ENCODE measurements at places on chromosomes 4 and X.

DNA sequence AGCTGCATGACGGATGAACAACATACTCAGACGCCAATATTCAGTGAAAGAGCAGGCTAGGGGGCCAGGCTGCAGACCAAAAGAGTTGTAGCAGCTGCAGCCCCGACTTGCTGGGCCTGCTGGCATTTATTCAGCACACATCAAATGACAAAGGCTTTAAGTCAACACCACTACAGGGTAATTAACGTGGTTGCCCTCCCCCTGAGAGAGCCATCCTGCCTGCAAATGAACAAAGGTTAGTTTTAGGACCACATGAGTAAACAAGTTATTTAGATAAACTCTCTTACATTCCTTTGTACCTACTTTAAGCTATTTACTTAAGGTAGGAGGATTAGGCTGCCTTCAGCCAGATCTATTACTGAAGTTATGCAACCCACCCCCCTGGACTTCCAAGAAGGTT lies 1329.1 kb downstream of the PCDH18 start:
- no peak for DNase-seq

DNA sequence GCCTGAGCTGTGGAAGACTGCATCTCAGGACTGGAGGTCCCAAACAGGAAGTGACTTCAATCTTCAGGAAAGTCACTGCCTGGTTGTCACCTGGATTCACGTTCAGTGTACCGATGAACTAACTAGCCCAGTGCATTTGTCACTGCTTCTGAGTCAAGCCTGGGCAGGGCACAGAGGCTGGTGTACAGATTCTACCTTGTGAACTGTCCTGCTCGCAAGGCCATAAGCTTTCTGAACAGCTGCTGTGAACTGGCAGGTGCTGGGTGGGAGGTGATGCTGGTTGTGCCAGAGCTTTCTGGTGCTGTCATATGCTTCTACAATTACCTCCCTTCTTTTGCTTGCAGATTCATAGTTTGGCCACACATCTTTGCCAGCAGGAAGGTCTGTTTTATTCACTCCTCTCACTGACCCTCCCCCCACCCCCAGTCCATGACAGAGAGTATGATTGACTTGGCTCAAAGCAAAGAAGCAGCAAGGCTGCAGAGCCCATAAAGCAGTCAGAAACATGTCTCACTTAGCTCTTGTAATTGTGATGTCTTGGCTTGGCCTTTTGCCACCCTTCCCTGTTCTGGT lies 40.5 kb downstream of the ZCCHC12 start:
- no peak for DNase-seq

DNA sequence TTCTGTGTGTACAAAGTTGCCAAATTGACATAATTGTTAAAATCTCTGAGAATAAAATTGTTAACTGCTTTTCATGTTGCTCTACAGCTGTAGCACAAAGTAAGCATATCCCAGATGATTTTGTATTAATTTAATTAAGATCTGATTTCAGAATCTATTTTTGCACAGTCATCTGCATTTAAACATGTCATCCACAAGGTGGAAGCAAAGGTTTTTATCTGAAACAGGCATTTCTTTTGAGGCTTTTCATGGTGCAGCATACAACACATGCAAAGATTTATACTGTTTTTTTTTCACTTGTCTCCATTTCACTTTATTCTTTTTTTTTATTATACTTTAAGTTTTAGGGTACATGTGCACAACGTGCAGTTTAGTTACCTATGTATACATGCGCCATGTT lies 51.2 kb downstream of the GC start:
- no peak for DNase-seq

- no peak for DNase-seq
Measured at GRCh38 chrX:96147681-96148080, 537.0 kb upstream of the DIAPH2 start.

DNA sequence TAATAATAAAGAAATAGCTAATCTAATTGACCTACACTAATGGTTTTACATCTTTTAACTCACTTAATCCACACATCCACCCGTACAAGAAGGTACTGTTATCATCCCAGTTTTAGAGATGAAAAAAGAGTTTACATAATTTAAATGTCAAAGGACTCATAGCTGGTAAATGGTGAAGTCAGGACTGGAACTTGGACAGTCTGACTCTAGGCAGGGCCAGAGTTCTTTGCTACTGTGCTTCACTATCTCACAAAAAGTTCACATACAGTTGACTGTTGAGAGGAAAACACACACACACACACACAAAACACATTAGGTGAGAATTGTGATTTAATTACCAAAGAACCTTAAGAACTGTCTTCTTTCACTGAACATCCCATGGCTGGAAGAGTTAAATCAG lies 71.2 kb upstream of the PRSS48 start:
- DNase-seq, result no peak

GRCh38 chrX:149527705-149528104 lies 13.1 kb upstream of the EOLA1 start:
- DNase-seq, result peak; percentile 3

DNA sequence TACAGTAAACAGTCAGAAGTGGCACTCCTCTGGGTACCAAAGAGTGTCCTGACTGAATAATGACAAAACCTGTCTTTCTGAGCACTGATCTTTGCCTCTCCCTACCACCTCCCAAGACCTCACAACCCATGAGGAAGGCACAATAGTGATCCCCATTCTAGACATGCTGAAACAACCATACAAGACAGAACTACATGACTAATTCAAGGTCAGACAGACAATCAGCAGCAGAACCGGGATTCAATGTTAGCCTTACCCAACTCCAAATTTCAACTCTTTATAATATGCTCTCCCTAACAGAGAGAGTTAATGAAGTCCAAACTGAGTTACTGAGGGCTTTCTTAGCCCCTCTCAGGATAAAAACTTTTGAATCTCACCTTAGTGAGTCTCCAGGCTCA lies 71.0 kb downstream of the IRF2 start:
- DNase-seq, result no peak

- no peak for DNase-seq
Measured at GRCh38 chr4:58219179-58219578, 1109.0 kb upstream of the IGFBP7 start.

- DNase-seq, result peak; percentile 2
Measured at GRCh38 chr4:78057600-78058550, 752 bp downstream of the FRAS1 start.

- DNase-seq, result no peak
Measured at GRCh38 chr4:151322570-151322969, 2.8 kb downstream of the SH3D19 start.

- DNase-seq, result no peak
Measured at GRCh38 chr4:84413480-84413879, 85.6 kb downstream of the NKX6-1 start.

GRCh38 chr4:144831971-144832370 lies 186.0 kb downstream of the HHIP start:
- no peak for DNase-seq

GRCh38 chrX:44305921-44306320 lies 37.6 kb downstream of the EFHC2 start:
- DNase-seq, result no peak

DNA sequence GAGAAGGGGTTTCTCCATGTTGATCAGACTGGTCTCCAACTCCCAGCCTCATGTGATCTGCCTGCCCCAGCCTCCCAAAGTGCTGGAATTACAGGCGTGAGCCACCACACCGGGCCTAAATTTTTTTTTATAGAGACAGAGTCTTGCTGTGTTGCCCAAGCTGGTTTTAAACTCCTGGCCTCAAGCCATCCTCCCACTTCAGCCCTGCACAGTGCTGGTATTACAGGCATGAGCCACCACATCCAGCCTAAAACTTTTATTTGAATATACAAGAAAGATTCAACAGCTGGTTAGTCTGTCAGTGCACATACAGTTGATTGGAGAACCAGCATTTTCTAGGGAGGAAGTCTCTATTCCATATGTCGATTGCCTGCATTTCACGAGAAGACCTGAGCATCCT lies 91.2 kb downstream of the LRP2BP start:
- no peak for DNase-seq

GRCh38 chr4:71300964-71301363 lies 37.9 kb upstream of the SLC4A4 start:
- no peak for DNase-seq

DNA sequence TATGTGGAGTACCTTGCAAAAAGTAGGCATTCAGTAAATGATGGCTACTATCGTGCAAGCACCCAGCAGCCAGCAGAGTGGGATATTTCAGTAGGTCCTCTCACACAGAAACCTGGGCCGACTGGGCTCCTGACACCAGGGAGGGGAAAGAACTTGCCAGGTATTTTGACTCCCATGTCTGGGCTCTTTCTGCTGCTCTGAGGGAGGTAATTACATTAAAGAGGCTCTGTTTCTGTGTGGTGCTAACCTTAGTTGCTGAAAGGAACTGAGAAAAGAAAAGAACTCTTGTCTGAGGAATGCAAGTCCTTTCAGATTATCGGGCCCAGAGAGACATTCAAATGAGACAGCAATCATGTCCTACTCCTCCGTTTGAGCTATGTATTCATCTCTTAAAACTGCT lies 175.8 kb upstream of the MTMR8 start:
- DNase-seq, result no peak

DNA sequence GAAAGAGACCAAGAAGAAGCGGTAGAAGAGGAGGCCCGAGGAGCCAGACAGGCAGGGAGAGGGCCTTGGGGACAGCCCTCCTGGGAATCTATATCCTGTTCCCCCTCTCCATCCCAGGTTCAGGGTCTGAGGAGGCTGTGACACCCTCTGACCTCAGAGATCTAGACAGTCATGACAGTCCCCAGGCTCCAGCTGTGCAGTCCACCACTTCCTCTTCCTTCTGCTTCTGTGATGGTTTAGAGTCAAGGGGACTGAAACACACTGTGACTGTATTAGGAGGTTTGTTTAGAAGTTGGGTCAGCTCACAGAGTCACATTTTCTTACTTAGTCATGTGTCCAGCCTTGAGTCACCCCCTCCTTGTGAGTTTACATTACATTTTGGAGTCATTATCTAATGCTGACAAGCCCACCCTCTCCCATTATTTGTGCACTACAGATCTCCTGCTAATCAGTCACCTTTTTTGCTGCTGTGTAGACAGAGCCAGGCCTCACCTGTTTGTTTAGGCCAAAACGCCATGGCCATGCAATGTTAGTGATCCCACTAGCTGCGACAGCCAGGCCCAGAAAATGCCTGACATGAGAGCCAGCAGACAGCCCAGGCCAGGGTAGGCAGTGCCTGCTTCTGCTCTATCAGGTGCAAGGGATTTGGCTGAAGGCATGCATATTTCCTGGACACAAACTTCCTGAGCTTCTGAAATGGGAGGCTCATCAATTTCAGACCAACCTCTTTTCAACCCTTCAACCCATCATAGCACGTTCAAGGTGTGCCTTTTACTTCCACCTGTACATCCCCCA lies 26.0 kb downstream of the MANBA start:
- no peak for DNase-seq

All from activated CD4-positive, CD25-positive, alpha-beta regulatory T cell (primary cell).